ENCODE measurements at places on chromosomes 7 and 10.

DNA sequence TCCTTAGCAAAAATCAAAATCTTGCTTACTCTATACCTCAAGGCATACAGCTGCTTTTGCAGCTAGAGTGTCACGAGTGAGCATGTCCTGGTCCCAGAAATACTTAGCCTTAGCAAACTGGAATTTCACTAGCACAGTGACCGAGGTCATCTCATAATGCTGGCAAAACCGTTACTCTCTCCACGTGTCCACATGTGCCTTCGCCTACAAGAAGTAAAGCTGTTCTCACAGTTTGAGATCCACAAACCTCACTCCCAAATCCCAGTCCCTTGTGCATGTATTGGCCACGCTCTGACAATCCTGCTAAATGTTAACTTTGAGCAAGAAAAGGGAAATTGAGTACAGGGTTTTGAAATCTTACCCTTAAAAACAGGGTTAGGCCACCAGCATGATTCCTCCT lies 111.0 kb upstream of the PLXDC2 start:
- no peak for DNase-seq

- DNase-seq = no peak
Measured at GRCh38 chr7:41627645-41628298, 75.1 kb downstream of the INHBA start.

DNA sequence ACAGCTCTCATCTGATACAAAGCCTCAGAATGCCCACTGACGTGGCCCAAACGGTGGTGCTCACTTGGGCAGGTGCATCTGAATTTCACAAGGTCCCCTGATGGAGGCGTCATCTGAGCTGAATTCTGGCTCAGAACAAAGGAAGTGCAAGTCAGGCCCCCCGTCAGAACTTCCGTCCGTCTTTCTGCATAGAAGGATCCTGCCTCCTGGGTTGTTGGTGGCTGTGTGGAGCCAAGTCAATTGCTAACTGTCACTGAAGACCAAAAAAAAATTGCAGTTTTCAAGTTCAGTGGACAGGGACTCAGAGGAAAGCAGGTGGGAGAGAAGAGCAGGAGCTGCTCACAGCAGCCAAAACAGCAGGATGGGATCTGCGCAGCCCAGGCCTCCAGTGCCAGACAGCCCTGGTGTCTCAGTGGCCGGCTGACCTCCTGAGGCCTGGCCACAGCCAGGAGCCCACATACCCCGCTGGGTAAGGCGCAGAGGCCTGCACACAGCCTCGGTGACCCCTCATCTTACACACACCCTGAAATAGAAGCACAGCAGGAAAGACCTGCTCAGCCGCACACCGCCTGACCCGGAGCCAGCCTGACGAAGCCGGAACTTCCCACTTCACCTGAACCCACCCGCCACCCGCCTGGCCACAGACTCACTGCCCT lies 49.4 kb downstream of the PYROXD2 start:
- no peak for DNase-seq

DNA sequence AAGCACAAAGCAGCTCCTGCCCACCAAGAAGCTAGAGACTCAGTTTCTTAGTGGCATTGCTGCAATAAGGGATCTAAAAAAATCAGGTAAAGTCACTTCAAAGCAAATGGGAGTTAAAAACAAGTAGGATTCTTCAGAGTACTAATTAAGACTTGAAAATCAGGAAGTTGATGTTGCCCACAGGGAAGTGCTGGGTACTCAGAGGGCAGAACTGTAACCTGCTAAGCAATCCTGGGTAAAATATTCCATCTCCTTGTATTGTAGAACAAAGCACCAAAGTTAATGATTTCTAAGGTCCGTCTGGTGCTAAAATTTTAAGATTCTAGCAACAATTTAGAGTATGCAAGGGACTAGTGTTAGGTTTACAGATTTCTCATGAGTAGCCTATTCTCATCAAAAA lies 8.3 kb downstream of the PEX1 start:
- DNase-seq = no peak

- no peak for DNase-seq
Measured at GRCh38 chr10:131062621-131063260, 248.8 kb downstream of the TCERG1L start.

DNA sequence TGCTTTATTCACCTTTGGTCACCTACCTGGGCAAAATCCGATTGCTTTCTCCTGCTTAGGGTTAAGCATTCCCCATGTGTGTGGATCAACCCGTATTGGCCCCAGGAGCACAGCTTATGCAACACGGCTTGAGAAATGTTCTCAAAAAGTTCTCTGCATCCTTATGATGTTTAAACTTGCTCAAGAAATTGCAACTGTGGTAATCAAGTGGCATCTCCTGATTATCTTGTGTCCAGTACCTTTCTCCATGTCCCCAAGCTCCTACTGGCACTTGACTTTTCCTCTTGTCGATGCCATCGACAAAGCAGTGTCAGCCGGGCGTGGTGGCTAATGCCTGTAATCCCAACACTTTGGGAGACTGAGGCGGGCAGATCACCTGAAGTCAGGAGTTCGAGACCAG lies 4.7 kb upstream of the PKD2L1 start:
- no peak for DNase-seq

GRCh38 chr10:5292196-5292735 lies 72.5 kb upstream of the UCN3 start:
- DNase-seq = no peak

DNA sequence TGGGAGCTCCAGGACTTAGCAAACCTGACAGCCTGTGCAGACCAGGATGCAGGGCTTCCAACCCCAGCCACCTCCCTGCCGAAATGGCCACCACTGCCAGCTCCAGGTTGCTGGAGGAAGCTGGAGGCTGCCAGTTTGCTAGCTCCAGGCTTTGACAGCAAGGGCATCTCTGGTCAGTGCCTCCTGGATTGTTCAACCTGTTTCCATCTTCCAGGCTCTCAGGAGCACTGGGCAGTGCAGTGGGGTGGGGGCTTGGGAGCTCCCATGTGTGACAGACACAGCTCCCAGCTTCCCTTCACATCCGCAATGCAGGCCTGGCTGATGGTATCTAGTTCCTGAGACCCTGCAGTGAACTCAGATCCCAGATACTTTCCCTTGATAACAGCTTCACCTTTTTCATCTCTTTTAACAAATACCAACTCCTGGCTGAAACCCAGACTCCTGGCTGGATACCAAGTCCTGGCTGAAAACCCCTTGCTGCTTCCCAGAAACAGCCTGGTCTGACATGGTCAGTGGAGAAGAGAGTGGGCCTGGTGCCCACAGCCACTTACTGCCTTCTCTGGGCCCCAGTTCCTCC lies 20.8 kb upstream of the RET start:
- DNase-seq = no peak

- DNase-seq = no peak
Measured at GRCh38 chr7:142177869-142178268, 66.4 kb downstream of the MGAM2 start.

DNA sequence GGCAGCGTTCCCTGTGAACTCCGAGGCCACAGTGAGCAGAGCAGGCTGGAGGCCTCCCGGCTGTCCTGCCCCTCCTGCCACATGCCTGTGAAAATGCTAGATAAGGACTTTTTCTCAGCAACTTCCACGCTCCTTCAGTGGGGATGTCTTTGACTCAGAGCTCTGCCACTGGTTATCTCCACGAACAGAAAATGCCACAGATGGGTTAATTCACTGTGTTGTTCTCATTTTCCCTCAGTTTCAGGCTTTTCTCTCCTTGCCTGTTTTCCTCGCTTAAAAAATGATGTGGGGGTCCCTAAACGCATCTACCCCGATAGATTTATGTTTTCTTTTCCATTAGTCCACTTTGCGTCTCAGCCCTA lies 51.3 kb downstream of the IKZF1 start:
- no peak for DNase-seq

GRCh38 chr10:11755512-11756263 lies 13.5 kb downstream of the ECHDC3 start:
- DNase-seq = no peak

DNA sequence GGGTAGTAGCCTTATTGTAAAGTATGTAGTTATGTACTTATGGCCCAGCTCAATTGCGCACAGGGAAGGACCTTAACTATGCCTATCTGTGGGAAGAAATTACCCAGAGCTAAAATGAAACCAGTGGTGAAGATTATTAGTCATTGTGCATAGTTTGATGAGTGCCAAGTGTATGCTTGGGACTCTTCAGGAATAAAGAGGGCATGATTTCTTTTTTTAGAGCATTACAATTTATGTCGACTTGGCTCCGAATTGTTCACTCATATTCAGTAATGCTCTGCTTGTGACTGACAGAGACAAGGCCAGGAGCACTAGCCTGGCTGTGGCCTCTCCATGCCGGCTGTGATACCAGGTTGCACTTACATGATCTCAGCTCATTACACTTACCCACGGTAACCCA lies 269.5 kb downstream of the TRIL start:
- DNase-seq = no peak

- no peak for DNase-seq
Measured at GRCh38 chr7:3201306-3201705, 99.7 kb upstream of the SDK1 start.

DNA sequence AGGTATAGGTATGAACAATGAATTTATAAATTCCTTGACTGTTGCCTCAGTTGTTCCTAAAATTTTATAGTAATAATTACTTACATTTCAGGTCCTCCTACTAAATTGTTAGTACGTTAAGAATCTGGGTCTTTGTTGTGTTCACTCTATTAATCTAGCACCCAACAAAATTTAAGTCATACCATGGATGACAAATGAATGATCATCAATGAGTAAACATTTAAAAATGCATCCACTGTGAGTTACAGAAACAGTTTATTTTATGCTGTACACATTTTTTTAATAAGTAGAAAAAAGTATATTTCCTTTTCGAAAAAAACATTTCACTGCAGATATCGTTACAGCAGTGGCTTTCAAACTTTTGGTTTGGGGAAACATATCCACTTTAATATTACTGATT lies 265.2 kb downstream of the PCLO start:
- no peak for DNase-seq

DNA sequence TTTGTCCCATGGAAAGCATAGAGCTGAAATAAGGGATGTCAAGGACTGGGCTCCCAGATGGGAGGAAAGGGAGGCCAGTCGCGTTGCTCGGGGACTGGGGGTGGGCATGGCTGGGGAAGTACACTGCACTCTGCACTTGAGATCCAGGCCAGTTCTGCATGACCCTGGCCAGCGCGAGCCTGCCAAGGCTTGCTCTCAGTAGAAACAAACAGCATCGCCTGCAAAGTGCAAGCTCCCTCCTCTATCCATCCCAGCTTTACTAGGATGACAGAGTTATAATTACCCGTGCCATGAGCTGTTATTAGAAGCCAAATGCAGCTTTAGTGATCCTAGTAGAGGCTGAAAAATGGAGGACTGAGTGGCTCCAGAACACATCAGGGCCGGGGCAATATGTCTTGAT lies 43.9 kb upstream of the PDCD4 start:
- DNase-seq = no peak

DNA sequence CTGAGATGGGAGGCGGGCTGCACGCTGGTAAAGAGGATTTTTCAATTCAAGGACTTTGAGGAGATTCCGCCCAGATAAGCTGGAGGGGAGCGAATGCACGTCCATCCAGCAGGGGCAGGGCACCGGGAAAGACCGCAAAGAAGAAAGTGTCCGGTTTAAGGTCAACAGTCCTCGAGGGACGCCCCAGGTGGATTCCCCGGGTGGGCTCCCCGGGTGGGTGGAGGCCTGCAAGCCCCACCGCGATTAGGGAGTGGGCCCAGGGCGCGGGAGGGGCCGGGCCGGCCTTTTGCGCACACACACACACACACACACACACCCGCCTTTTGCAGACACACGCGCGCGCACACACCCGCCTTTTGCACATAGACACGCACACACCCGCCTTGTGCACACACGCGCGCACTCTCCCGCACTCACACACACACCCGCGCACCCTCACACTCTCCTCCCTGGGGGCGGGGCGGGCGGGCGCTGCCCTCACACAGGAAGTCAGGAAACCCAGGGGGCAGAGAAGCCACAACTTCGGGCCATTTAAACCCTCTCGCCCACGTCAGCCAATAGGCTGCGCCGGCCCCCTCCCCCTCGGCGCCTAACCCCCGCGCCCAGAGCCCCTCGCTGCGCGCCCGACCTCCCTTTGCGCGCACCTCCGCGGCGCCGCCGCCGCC lies 615 bp downstream of the ARHGAP12 start:
- no peak for DNase-seq

GRCh38 chr7:47475880-47476227 lies 106.1 kb downstream of the TNS3 start:
- no peak for DNase-seq

DNA sequence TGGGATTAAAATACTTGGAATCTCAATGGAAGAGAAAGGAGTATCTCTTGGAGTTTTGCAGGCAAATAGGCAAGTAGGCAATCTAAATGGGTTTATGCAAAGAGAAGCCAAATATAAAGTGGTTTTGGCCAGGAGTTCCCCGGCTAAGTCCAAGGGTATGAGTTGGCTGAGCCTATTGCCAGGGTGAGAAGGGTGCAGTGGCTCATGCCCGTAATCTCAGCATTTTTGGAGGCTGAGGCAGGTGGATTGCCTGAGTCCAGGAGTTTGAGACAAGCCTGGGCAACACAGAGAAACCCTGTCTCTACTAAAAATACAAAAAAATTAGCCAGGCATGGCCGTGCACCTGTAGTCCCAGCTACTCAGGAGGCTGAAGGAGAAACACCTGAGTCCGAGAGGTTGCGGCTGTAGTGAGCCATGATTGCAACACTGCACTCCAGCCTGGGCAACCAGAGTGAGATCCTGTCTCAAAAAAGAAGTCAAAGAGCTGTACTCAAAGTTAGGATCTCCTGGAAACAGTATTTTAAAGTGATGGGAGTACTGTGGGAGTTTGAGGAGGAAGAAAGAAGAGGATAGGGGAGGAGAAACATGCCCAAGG lies 130.4 kb upstream of the RAB18 start:
- DNase-seq = no peak

DNA sequence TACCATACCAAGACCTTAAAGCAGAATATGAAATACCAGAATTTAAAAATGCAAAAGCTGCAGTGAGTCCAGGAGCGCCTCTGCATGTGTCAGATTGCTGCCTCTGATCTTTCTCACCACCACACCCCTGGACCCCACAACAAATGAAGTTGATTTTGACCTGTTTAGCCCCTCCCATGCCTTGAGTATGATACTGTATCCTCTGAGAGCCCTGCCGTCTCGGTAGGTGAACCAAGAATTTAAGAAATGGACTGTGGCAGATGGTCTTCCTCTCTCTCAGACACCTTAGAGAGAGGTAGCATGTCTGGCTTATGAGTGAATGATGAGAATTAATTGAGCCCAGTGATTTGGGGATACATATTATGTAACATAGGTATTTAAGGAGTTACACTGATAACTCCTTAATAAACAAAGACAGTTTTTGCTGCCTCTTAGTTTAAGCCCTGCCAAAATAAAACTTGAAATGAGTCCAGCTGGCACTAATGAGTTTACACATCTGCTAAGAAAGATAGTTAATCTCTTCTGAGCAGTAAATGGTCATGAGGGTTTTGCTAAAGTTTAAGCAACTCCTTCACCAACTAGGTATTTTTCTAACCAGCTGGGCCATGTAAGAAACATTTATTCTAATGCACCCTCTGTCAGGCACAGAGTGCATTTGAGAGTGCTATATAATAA lies 4.5 kb upstream of the TFPI2 start:
- no peak for DNase-seq

DNA sequence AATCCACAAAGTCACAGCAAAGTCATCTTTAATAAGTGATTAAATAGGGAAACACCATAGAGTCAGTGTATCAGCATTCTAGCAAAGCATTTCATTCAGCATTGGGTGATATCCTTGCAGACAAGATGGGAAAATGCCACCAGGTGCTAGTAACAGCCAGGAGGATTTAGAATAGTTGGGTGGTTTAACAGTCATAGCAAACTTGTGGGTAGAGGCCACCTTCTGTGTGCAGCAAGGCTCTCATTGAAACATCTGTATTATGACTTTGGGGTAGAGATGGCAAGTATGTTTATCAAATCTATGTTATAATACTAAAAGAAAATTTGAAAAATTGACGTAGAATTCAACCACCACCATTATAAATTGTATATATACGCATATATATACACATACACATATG lies 26.4 kb upstream of the ADO start:
- no peak for DNase-seq
